ENCODE measurements at places on chromosomes 11 and 22.

- no peak for DNase-seq
Measured at GRCh38 chr22:46337870-46338269, 2.4 kb downstream of the TRMU start.

GRCh38 chr11:40080434-40080833 is 1379.0 kb downstream of the LRRC4C start:
- no peak for DNase-seq

DNA sequence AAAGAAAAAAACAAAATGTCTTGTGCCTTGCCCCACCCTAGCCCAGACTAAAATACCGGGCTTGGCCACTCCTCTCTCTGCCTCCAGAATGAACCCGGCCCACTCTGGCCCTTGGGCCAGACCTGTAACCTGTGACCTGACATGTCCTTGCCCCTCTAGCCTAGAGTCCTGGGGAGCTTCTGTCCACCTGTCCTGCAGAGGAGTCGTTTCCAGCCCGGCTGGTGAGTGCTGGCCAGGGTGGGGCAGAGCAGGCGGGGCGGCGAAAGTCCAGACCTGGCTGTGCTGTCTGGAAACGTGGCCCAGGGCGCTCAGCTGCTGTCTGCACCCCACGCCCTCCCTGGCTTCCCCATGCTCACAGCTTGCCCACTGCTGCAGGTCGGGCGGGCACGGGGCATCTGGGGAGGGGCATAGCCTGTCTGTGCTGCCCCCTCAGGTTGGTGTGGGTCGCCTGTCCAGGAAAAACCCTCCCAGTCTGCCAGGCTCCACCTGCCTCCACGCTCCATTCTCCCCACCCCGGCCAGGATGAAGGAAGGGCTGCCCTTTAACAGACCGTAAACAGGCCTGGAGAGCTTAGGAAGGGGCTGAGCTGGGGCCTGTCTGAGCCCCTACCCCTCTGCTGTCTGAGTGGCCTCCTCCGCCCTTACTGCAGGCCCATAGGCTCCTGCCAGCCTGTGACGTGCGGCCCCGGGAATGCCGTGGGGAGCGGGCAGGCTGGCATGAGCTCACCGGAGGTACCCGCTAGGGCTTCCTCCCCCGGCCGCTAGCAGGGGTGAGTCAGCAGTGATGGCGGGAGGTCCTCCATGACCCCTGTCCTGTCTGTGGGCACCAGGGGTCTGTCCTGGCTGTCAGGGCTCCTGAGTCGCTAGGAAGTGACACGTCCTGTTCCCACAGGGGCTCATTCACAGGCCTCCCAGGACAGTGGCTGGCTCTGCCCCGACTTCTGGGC is 1.9 kb downstream of the CD151 start:
- DNase-seq = no peak

DNA sequence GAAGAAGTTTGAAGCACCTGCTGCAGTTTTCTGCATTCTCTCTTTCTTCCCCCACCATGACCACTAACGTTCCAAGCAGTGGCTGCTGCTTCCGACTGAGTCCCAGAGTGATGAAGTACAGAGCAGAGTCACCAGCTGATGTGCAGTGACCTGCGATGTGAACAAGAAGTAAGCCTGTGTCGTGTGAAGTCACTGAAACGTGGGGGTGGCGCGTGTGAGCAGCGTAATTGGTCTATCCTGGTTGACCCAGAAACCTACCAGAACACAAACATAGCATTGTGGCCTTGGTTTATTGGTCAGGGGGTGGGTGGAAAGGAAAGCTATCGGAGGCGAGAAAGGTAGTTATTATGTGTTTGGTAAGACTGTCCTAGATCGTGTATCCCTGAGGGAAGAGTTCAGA is 3.5 kb downstream of the KRTAP5-7 start:
- DNase-seq = no peak

- DNase-seq = no peak
Measured at GRCh38 chr11:109378034-109378433, 44.0 kb upstream of the C11orf87 start.

DNA sequence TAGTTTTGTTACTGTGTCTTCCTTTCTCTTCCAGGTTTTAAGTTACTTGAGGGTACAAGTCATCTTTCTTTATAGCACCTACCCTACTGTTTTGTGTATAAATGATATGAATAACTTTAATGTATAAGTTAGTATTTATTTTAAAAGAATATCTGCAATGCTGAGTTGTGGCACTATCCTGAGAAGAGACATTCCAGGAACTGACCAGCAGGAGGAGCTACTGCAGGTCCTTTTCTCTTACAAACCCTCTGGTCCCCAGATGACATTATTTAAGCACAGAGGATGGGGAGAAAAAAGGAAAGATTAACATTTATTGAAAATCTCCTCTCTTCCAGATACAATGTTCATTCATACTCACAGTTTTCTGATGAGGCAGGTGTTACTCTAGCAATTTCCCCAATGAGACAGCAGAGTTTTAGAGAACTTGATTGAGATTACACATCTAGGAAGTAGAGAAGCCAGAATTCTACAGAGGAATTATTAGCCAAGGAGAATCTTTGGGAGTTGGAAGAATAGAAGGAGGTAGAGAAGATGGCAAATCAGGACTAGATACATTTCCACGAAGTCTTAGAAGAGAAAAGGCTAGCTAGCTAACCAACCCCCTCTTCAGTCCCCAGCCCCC is 541.2 kb upstream of the API5 start:
- no peak for DNase-seq

DNA sequence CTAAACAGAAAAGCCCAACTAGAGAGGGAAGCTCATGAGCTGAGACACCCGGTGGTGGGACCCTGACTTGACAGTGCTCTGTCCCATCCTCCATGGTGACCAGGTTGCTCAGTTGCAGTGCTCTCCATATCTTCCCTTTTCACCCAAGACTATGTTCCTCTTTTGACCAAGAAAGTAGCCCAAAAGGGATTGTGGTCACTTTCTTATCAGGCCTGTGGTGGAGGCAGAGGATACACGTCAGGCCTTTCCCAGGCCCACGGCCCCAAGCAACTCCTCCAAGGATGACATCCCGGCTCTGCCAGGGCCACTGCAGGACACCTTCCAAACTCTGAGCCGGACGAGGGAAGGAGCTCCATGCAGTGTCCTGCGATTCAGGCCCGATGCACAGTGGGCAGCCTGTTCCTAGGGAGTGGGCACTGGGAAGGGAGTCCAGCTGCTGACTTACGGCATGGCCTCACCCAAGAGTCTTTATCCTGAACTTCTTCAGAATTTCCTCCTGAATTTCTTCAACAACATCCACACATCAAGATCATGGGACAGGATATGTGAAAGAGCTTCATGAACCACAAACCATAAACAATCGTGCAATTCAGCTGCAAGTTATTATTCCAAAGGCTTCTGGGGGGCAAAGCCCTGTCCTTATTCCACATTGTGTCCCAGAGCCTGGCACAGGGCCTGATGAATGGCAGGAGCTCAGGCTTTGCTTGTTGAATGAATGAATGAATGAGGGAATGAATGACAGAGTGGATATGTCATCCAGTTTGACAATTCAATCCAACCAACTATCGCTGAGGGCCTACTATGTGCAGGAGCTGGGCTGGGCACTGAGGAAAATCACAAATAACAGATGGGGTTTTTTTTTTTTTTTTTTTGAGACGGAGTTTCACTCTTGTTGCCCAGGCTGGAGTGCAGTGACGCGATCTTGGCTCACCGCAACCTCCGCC is 36.0 kb upstream of the MYH9 start:
- no peak for DNase-seq

GRCh38 chr11:68954836-68955606 is 25.8 kb downstream of the MRGPRD start:
- no peak for DNase-seq

- no peak for DNase-seq
Measured at GRCh38 chr11:44916331-44916730, 34.4 kb downstream of the TP53I11 start.

DNA sequence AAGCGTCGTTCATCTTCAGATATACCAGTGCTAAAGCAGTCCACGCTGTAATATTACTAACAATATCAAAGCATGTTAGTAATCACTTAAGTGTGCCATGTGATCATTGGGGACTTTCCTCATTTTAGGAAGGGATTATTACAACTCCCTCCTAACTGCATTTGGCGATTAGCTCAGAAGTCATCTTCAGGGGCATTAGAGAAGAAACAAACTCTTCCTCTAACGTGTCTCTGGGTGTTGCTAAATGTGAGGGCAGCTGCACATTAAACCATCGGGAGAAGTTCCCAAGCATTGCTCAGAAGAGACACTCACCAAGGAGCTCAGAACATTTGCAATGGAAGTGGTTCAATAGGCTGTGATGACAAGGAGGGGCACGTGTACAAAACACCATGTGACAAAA is 17.2 kb downstream of the TESMIN start:
- DNase-seq = no peak

DNA sequence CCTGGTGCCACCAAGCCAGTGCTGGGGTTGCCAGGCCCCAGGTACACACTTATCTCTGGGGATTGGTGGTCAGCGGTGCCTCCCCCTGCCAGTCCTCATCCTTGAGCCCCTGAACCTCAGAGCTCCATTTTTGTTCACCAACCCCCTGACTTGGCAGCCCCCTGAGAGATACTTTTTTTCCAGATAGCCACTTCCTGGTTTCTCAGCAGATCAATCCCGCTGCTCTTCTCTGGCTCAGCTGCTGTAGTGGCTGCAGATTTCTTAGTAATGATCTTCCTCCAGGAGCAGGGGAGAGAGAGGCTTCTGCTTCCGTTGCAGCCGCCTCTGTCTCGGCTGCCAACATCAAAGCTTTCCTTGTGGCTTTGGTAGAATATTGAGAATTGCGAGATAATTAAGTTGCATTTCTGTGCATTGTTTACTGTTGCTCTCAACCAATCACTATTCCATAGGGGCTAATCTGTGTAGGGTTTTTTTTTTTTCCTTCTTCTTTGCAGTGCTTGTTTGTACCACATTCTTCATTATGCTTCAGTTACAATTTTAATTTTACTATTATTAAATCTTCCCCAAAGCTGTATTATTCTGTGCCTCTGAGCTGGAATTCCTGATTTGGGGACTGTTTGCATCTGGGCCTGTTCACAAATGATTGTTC is 92.1 kb downstream of the PKNOX2 start:
- DNase-seq = no peak

- no peak for DNase-seq
Measured at GRCh38 chr11:95086836-95087570, 2.6 kb upstream of the ENDOD1 start.

GRCh38 chr11:11262171-11262920 is 90.7 kb downstream of the CSNK2A3 start:
- no peak for DNase-seq

DNA sequence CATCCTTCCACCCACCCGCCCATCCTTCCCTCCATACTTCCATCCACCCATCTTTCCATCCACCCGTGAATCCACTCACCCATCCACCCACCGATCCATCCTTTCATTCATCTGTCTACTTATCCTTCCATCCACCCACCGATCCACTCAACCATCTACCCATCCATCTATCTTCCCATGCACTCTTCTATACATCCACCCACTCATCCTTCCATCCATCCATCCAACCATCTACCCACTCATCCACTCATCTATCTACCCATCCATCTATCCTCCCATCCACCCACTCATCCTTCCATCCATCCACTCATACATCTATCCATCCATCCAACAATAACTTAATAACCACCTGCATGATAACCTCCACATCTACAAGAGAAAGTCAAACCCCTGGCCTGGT is 47.3 kb downstream of the WNT7B start:
- no peak for DNase-seq
